ENCODE measurements at places on chromosomes 5 and 9. TPM values are rescaled to one million over a fixed set of nuclear protein-coding genes. Genes with fewer than 3 reads are reported as not detected.

Gene TERT
- total RNA-seq, result not detected

Gene KIF12
- not detected for total RNA-seq

DNA sequence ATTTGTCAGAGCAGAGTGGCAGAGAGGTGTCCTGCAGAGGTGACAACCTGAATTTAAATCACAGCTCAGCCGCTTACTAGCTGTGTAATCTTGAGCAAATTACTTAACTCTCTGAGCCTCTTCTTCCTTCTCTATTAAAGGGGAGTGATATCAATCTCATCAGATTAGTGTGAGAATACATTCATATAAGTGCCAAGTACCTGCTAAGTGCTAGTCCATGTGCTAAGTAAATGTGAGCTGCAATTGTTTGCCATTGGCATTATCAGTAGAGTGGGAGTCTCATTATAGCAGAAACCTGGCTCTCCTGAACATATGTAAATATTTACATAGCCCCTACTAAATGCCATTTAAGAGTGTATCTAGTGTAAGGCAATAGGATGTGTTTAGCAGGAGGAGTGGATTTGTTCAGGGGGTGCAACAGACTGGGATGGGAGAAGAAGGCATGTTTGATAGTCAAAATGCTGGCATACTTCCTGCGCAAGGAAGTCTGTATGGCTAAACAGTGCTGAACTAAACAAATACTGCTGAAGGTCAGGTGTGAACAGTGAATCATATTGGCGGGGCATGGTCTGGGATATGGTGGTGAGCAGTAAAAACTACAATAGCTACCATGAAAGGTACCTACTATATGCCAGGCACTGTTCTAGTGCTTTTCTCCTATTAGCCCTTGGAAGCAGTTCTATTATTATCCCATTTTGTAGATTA, 74.5 kb downstream of the F2RL2 start:
- no peak for DNase-seq

Gene ADGRD2
- total RNA-seq, result not detected

DNA sequence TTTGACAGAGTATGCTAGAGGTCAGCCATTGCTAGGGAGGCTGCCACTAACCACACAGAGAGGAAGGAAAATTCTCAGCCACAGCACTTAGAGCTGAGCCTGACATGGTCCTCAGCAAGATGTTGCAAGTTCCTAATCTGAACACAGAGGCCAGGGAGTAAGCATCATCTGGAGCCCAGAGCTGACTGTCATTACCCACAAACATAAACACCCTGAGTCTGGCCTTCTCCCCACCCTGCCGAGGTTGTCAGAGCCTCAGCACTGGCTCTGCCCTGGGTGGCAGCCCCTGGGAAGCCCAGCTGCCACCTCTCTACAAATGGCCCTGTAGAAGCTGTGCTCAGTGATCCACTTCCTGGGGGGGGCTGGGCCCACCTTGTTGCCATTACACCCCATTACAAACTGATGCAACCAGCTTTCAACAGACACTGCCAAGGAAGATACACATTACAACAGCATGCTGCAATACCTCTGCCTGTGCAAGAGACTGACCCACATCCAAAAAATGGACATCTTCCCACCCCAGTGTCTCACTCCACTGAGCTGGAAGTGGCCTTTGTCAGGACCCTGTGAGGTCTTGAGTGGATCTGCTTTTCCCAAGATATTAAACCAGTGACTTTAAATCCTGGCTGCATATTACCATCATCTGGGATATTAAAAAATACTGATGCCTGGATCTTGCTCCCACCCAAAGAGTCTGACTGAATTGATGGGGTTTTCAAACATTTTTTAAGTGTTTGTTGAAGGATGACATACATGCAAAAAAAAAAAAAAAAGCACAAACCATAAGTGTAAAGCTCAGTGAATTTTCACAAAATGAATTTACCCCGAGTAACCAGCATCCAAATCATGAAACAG, 33.0 kb downstream of the IRF1 start:
- no peak for DNase-seq

Gene TMEM215
- total RNA-seq, result not detected

DNA sequence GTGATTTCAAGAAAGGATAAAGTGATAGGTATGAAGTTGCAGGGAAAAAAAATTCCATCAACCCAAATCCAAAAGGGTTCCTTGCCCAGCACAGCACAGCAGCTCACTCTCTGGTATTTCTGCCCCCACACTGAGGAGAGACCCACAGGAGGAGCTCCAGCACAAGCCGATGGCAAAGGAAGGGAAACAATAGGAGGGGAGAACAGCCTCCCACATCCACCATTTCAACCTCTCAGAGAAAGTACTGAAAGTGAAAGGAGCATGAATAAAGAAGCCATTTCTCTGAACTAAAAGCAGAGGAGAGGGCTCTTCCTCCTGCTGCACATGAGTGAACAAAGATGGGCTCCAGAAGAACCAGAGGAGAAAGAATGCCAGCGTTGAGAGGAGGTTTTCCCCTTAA, 54.9 kb upstream of the ZSWIM6 start:
- DNase-seq, result peak; percentile 85

Gene IL9
- total RNA-seq, result not detected

- no peak for DNase-seq
Observed at GRCh38 chr5:61999371-61999770, 306.6 kb upstream of the KIF2A start.

Gene TICAM2
- 0.20 TPM for total RNA-seq

- DNase-seq, result no peak
Observed at GRCh38 chr5:14078716-14079115, 64.4 kb upstream of the TRIO start.

- no peak for DNase-seq
Observed at GRCh38 chr5:68922172-68922987, 171.4 kb upstream of the SLC30A5 start.

GRCh38 chr5:169089343-169089742, 211.6 kb downstream of the SLIT3 start:
- DNase-seq, result no peak

Gene INSYN2B
- 1.3 TPM for total RNA-seq

DNA sequence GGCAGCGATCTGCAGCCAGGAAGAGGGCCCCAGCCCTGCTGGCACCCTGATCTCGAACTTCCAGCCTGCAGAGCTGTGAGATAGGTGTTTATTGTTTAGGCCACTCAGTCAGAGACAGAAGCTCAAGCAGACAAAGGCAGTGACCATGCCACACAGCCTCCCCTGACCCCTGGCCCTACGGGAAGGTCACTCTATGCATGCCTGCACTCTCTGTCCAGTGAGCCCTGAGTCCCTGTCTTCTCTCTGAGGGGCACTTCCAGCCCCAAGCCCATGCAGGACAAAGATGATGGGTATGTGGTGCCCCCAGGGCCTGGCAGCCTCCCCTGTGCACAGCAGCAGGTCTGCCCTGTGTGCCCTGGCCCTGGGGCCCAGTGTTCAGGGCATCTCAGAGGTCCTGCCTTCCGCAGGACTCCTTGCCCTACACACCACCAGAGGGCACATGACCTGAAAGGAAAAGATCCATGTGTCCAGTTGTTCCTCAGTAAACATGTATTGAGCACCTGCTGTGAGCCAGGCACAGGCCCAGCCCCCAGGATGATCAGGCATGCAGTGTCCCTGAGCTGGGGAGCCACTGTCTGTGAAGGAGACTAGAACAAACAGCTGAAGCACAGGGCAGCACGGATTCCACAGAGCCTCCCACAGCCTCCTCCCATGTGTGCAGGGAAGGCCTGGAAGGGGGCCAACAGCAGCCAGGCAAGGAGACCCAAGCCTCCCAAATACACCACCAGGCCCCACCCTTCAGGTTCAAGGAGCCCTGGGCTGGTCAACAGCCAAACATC, 109.3 kb downstream of the ATPSCKMT start:
- peak; percentile 2 for DNase-seq

DNA sequence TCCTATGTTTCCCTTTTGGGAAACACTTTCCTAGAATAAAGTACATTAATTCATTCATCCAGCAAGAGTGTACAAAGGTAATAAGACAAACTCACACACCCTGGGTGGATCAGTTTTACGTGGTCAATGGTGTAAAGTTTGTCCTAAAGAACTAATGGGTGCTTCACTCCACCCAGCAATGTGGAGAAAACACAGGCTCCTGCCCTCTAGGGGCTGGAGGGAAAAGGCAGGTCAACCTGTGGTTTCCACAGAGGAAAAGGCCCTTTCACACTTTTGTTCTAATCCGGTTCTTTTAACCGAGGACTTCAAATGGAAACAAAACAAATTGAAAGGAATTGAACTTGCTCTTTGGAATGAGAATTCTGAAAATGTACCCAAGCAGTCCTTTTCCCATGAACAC, 80.9 kb upstream of the SPOCK1 start:
- DNase-seq, result no peak

DNA sequence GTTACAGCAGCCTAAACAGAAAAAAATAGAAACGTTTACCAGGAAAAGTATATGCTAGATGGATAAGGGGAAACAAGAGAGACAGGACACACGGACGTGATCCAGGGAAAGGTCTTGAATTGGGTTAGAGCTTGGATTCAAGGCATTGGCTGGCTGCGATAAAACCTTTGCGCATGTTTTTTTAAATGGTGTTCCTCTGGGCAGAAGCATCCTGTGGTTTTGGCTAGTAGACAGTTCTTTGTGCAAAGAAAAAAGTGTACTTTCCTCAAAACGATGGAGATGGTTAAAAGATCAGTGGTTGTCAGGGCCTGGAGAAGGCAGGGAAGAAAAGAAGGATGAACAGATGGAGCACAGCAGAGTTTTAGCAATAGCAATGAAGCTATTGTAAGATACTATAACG, 37.5 kb upstream of the LIFR start:
- no peak for DNase-seq

DNA sequence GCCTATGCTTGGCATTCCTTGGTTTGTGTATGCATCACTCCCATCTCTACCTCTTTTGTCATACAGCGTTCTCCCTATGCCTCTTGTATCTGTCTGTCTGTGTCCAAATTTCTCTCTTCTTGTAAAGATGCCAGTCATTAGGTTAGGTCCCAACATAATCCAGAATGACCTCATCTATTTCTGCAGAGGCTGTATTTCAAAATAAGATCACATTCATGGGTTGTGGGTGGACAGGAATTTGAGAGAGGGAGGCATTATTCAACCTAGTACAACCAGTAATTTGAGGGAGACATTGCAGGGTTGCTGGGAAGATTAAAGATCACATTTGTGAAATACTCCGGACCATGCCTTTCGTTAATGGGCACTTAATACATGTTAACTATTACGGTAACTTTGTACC, 155.0 kb downstream of the MAN2A1 start:
- DNase-seq, result no peak

- DNase-seq, result no peak
Observed at GRCh38 chr5:177362610-177363507, 5.1 kb downstream of the RGS14 start.

Gene EIF4E1B
- not detected for total RNA-seq

Gene ENHO
- not detected for total RNA-seq

DNA sequence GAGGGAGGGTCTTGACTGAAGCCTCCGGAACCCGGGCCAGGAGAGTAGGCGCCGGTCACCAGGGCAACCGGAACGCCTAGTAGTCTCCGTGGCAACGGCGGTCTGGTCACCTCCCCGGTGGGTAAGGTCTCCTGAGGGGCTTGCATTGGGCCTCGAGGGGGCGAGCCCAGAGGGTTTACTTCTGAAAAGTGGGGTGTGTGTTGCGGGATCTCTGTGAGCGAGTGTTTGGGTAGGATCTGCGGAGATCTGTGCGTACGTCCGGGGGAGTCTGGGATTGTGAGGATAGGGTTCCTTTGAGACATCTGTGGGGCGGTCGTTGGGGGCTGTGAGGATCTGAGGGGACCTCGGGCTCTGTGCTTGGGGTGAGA, at the start of gene FAM221B:
FAM221B (minus strand) TSS at position 17 of the 368 bp plus-strand sequence. CDS start 2,571 bp downstream, outside the sequence.
- no peak for DNase-seq

- DNase-seq, result no peak
Observed at GRCh38 chr5:62312036-62312435, 6.0 kb downstream of the KIF2A start.

Gene PCDHGA4
- 2.0 TPM for total RNA-seq

Gene KIF24
- total RNA-seq, result 1.1 TPM

Gene SPINK6
- total RNA-seq, result not detected

DNA sequence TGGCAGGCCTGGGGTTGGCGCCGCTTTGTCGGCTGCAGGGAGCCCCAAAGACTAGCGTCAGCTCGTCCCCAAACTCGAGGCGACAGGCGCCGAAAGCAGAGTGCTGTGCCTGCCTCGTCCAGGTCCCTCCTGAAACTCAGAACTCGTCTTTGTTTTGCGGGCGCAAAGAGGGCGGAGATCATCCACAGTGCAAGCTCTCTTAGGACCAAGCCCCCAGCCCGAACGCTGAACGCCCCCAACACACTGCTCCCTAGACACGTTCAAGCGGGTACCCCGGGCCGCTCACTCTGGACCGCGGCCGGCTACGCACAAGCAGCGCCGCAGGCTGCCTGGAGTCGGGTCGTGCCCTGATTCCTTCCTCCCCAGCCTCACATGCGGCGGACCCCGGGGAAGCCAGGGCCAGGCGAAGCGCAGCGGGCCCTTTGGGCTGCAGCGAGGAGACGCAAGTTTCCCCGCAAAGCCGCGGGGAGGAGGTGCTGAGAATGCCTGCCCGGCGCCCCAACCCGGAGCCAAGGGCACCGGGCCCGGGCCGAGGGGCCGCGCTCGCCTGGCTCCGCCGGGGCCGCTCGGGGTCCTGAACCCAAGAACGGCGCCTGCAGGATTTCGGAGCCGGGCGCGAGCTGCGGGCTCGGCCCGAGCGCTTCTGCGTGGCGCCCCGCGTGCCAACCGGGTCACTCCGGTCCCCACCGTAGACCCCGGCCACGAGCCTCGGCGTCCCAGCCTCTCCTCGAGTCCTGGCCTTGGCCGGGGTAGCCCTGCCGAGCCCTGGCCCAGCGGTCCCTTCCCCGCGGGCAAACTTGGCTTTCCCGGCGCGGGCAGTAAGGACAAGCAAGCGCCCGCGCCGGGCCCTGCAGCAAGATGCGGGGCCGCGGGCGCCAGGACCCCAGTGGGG, 738 bp downstream of the FSTL4 start:
- no peak for DNase-seq

Gene NTRK2
- total RNA-seq, result under 0.01 TPM

DNA sequence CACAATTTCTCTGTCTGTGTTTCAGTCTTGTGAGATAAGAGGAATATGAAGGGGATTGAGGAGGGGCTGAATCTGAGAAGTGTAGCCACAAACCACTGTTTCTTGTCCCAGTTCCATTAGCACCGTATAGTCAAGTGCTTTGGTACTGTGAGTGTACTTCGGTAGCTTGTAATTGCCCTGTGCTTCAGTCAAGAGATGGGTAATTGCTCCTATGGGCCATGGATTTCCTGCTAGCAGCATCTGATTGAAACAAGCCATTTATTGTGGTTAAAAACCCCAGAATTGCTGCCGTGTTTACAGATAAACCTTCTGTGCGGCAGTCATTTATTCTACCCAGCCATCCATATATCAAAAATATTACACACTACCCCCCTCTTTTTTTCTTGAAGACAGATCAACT, 98.6 kb downstream of the MAT2B start:
- no peak for DNase-seq

GRCh38 chr5:10250806-10251276, 761 bp downstream of the CCT5 start:
- DNase-seq, result peak; percentile 52

Gene GFPT2
- 0.79 TPM for total RNA-seq

Gene SLC6A19
- not detected for total RNA-seq
